NCI-H1417 treated with DMSO at 0.1 percent for 48 hours (cell line): ENCODE measurements at places on chromosomes 4 and X.

DNA sequence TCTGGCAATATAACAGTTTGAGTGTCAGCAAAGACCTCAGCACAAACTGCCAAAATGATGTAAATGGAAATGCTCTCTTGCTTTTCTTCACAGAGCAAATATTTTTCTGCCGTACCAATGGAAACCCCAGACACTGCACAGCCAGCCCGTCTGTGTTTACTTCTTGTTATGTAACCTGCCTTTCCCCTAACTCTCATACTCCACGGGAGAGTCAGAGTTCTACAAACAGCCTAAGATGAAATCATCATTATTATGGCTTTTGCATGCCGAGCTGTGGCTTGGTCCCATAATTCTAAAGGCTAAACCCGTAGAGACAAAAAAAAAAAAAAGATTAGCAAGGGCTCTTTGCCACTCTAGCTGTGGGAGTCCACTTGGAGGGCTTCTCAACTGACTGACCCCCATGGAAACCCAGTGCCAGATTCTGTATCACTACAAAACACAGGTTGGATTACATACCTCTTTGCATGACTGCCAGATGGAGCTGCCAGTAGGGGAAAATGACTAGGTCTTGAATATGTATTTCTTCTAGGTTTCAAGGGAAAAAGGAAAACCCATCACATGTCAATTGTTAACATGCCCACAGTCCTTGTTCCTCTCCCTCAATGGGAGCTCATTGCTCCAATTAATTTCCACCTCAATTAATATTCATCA lies 197.2 kb upstream of the CNKSR2 start:
- no peak for DNase-seq

DNA sequence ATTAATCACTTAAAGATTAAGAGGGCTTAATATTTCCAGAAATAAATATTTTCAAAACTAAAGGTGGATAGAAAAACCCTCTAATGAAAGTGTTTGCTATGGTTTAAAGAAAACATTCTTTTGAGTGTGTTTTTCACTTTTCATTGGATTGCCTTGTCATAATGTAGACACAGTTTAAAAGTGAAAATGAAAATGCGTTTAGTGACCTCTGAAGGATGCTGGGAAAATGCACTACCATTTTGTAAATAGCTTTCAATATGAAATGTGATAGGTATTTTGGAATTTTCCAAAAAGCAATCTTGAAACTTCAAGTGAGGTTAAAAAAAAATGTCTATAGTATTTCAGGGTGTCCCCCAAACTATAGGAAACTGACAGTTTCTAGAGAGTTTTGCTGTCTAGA lies 642.2 kb downstream of the C4orf33 start:
- no peak for DNase-seq

DNA sequence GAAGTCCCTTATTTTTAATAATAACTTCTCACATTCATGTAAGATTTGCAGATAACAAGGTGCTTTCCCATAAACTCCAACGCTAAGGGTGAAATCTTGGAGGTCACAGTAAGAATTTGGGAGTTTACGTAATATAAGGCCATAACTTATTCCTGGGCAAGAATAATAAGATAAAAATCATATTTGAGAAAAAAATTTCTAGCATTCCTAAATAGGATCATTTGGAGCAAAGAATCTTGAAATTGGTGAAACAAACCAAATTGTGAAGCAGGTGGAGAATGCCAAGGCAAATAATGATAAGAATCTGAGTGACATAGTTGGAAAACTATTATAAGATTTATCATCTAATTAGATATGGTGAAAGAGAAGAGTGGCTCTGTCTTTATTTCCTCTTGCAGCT lies 50.4 kb upstream of the FGF16 start:
- no peak for DNase-seq

GRCh38 chrX:155957843-155958242 lies 39.7 kb upstream of the IL9R start:
- DNase-seq: no peak

GRCh38 chrX:115968436-115969252 lies 201.9 kb upstream of the AGTR2 start:
- peak; percentile 19 for DNase-seq

DNA sequence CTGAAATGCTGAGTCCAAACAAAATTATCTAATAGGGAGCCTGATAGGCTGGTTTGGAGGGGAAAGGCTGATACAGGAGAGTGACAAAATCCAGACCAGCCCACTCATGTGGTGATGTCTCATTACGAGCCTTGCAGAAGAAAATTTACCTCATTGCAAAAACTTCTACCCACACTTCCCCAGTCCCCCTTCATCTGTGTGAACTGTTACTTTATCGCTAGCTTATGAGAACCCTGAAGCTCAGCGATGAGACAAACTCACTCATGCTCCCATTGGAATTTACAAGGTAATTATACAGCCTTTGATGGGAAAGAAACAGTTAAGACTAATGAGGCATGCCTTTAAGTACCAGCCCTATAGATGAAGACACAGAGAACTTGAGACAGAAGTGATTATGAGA lies 76.1 kb downstream of the ARHGAP6 start:
- no peak for DNase-seq

GRCh38 chr4:61199873-61200186 lies 296 bp upstream of the ADGRL3 start:
- DNase-seq: no peak
